Stimulated activated CD4-positive, alpha-beta T cell treated with anti-CD3 and anti-CD28 coated beads, TNF-alpha, amount 100 ng/mL, for 1 hour (primary cell): ENCODE measurements at places on chromosomes 4 and X.

DNA sequence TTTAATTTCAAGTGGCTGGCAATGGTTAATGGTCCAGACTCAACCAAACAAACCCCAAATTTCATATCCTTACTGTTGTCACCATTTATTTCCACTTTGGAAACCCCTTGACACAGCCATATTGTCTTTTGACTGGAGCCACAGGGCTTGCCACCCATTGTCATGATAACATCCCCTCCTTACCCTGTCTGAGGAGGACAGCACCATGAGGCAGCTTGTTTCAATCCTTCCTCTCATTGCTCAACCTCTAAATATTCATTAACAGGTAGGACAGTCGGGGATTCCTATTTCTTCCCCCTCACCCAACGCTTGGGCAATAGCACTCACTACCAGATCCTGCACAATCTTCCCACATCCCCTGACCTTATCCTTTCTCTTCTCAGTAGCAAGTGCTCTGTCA lies 92.1 kb downstream of the CEP135 start:
- no peak for DNase-seq

- no peak for DNase-seq
Measured at GRCh38 chr4:124868495-124868894, 156.0 kb upstream of the ANKRD50 start.

GRCh38 chrX:98141466-98141865 lies 1257.8 kb downstream of the RPA4 start:
- DNase-seq, result no peak

- no peak for DNase-seq
Measured at GRCh38 chr4:112766422-112766821, 129.5 kb downstream of the LARP7 start.

DNA sequence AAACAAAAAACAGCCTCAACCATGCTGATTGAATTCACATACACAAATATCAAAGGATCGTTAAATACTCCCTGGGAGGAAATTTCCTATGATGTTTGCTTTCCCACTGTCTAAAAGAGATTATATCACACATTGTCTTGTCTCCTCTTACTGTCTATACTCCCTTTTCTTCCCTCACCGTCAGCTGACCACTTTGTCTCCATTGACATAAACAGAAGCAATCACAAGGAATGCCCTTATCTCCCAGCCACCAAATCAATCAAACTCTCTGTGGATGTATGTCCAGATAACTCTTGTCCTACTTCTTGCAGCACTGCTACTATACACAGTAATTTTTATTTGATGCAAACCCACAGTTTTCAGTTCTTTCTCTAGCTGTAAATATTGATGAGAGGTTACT lies 12.2 kb upstream of the NUDT9 start:
- DNase-seq, result no peak

GRCh38 chrX:107716816-107717700 lies 58.5 kb downstream of the TSC22D3 start:
- peak; percentile 70 for DNase-seq

GRCh38 chrX:31435592-31435991 lies 363.8 kb upstream of the FTHL17 start:
- no peak for DNase-seq

DNA sequence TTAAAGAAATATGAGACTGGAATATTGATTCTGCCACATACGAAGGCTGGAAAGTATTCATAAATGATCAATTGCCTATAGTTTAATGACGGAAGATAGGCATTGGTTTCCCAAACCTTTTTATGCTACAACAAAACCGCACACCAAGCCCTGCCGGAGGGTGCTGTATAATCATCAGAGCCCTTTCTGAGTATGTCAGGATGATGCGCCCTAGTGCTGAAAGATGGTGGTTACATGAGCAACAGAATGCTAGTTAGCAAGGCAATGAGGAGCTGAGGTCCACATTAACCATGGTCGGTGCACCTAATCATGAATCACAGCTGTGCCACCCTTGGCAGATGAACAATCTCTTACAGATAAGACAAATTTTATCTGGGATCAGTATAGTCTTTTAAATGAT lies 491.1 kb downstream of the PACRGL start:
- DNase-seq, result no peak

GRCh38 chrX:153770601-153771414 lies 6.8 kb downstream of the PLXNB3 start:
- DNase-seq, result no peak

GRCh38 chr4:108272046-108272445 lies 103.3 kb upstream of the LEF1 start:
- DNase-seq, result no peak

GRCh38 chrX:2592279-2592678 lies 91.5 kb upstream of the DHRSX start:
- no peak for DNase-seq

DNA sequence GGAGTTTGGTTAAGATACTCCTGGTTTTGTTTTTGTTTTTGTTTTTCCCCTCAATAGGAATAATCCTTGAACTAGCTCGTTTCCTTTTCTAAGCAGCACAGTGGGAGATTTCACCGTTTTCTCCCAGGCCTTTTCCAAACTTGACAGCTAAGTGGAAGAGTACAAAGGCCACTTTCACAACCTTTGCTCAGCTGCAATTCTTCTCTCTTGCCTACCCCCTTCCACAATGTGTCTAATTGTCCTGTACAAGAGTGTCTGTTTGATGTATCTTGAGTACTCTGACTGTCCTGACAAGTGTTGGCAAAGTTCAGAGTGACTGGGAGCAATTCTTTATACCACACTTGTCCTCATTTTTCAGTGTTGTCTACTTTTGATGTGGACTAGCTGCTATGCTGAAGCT lies 674.3 kb upstream of the AMOT start:
- DNase-seq, result no peak

- DNase-seq, result no peak
Measured at GRCh38 chrX:11261260-11261659, 32.0 kb upstream of the AMELX start.

DNA sequence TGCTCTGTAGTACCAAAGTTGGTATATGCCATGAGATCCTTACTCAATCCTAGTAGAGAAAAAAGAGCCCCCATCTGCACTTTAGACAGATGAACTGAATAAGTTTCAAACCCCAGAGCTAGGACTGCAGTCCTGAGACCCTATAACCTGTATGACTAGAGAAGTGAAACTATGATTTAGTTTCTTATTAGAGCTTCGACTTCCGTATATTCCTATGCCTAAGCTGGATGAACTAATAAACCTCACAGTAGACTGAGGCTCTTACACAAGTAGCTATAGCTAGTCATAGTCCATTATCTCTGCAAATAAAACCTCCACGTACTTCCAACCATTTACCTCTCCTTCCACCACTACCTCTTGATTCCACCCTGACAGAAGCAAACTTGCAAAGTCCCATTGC lies 6.3 kb upstream of the OTUD4 start:
- DNase-seq, result no peak

- no peak for DNase-seq
Measured at GRCh38 chr4:184190711-184191110, 27.0 kb downstream of the ENPP6 start.

DNA sequence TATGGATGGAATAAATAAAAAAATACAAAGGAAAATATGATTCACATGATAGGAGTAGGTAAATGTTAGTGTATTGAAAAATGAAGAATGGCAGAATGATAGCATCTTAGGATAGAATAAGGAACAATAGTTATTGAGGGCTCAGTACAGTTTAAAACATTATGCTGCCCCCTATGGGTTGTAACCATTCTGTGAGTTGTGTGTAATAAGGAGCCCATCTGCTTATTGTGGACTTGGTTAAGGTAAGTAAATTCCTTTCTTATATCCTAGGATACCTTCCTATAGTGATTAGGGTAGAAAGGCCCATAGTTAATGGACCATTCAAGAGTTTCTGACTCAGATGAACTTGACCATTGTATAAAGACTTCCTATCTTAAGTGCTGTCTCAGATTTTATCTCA lies 195.8 kb downstream of the PDHA2 start:
- DNase-seq, result no peak

- DNase-seq, result no peak
Measured at GRCh38 chr4:74540193-74540592, 95.3 kb downstream of the AREG start.

DNA sequence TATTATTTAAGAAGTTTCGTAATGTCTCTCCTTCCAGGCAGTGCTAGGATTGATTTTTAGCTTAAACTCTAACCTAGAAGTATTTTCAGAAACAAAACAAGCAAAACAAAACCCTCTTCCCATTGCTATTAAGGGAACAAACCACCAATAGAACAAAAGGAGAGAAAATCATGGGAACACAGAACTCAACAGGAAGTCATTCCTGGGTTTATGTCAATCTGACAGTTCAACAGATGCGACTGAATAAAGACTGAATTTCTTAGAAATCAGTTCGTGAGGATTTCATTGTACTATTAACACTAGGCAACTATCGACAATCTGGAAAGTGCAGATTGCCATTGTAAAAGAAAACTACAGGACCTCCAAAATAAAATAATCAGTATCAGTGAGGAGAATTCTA lies 229.1 kb upstream of the SMIM31 start:
- DNase-seq, result no peak

GRCh38 chrX:150846130-150846529 lies 52.3 kb downstream of the CD99L2 start:
- no peak for DNase-seq

GRCh38 chr4:88939697-88940096 lies 117.3 kb downstream of the FAM13A start:
- DNase-seq, result no peak

DNA sequence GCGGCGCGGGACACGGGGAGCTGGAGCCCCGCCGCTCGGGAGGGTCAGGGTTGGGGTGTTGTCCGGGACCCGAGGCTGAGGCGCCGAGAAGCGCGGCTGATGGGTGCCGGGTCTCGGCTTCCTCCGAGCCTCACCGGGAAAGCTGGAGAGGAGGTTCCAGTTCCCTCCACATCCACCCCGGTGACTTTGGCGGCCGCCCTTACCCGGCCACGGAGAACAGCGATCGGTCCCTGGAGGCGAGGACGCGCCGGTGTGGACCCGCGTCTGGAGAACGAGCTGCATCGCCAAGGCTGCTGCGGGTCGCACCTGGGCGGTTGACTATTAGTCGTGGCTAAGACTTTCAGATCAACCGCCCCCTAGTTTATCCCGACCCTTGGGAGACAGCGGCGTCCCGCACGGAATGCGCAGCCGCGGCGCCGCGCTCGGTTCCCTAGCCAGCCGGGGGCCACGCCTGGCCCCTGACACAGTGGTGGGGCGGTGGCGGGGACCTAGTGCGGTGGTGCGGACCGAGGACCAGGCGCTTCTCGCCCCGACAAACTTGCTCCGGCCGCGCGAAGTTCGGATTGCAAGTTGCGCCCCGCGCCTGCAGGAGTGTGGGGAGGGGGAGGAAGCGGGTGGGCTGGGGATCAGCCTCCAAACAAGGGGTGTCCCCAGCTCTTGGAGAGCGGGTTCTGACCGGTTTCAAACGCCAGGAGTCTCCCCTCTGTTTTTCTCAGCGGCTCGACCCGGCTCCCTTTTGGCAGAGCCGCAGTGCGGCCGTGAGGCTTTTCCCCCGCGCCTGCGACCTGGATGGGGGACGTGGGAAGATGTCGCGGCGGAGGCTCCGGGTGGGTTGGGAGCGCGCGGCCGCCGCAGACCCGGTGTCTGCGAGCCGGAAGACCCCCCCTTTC lies 568 bp downstream of the FHDC1 start:
- no peak for DNase-seq
